GM19239 (cell line): ENCODE measurements at places on chromosomes 13 and 19.

DNA sequence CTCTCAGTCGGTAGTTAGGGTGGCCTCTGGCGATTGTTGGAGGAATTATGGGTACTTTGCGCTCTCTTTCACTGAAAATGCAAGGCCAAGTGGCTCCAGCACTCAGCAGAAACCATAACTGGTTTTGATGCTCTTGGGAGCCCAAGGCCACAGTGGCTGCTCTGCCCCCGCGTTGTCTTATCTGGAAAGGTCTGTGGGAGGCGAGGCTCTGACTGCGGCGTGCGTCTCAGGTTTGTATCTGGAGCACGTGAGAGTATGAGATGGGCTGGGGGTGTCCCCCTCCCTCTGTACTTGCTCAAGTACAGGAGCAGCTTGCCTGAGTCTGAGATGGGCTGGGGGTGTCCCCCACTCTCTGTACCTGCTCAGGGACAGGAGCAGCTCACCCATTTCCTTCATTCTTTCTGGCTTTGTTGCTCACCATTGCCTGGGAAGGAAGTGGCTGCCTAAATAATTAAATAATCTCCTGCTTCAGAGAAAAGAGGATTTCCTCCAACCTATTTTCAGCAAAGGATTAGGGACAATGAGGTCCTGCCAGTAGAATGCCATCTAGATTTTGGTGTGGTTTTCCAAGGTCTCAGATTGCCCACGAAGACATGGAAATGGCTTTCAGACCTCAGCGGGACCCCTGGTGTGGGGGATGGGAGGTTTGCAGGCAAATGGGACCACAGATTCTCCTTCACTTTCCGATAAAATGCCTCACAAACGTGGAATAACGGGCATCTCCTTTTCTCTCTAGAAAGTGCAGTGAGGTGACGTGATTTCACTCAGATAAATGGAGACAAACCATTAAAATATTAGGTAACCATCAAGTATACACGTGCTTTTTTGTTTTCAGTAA, 14.7 kb downstream of the ATP11A start:
- no peak for DNase-seq

DNA sequence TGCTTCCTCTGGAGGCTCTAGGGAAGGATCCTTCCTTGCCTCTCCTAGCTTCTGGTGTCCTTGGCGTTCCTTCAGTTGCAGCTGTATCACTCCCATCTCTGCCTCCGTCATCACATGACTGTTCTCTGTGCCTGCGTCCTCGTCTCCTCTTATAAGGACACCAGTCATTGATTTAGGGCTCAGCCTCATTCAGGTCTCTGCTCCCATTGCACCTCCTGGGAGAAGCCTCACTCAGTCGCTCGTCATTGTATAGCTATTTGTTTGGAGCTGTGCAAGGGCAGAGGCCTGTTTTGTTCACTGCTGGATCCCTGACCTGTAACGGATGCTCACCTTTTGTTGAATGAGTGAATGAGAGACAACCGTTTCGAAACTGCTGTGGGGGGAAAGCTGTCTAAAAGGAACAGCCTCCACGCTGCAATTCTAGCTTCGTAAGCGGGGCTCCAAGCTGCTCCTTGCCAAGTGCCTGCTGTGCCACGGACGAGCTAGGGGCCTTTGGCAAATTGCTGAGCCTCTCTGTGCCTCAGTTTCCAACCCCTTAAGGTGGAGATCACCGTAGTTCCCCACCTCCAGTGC, 17.2 kb downstream of the BRSK1 start:
- DNase-seq, result no peak

DNA sequence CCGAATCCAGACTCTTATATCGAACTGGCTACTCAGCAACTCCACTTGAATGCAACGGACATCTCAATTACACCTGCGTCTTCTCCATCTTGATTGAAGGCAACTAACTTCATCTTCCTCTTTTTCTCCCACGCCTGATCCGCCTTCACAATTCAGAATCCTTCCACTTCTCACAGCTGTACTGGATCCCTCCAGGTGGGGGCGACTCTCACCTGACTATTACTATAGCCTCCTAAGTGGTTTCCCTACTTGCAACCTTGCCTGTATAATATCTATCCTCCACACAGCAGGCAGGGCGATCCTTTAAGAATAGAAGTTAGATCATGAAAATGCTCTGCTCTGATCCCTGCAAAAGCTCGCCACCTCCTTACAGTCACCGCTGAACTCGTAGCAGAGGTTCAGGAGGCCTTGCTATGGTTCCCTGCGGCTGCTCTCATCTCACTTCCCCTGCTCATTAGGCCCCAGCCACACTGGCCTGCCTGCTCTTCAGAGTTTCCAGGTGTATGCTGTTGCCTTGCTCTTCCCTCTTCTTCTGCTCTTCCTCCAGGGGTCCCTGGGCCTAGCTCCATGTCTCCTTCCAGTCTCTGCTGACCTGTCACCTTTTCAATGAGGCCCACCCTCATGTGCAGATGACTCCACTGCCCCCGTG, 31.9 kb downstream of the RFXAP start:
- no peak for DNase-seq

DNA sequence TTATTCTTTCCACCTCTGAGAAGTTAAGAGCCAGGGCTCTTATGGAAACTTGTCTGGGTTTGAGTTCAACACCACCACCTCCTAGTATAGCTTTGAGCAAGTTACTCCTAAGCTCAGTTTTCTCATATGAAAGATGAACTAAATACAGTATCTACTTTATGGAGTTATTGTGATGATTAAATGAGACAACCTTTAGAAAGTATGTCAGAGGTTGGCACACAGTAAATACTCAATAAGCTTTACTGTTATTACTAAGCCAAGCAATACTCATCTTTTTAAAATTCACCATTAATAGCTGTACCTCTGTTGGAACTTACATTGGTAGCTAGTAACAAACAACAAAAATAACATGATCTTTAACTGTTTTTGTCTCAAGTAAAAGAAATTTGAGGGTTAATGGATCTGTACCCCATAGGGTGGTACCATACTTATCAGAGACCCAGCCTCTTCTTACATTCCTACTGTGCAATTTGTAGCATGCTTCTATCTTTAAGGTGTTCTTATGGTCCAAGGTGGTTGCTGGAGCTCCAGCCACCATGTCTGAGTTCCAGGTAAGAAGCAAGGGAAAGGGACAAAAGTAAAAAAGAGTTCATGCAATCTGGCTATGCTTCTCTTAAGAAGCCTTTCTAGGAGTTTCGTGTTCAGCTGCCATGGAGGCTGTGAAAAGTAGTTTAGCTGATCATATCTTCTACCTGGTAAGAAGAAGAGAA, 24.1 kb upstream of the NDFIP2 start:
- DNase-seq, result no peak

- peak; percentile 30 for DNase-seq
These were observed 21.9 kb upstream of the CPB2 start for GRCh38 chr13:46126552-46127357.

DNA sequence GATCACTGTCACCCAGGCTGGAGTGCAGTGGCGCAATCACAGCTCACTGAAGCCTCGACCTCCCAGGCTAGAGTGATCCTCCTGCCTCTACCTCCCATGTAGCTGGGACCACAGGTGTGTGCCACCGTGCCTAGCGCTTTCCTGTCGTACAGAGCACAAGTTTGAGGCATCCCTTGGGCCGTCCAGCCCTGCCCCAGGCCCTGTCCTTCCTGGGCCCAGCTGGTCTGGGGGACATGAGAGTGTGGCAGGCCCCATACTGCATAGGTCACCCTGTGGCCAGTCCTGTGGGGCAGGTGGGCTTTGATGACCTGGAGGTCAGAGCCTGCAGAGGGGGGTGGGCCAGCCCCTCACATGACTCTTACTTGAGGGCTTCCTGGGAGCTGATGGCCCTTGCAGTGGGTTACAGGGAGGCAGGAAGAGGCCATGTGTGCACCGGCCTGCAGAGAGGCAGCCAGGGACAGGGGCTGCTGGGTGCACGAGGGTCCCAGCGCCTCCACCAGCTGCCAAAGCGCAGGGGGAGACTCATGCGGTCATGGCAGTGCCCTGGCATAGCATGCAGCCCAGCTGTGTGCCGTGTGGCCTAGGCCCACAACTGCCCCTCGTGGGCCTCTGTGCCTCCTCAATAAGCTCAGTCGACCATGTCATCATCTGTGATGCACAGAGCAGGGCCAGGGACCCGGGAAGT, 61.4 kb downstream of the KDM4B start:
- DNase-seq, result no peak

DNA sequence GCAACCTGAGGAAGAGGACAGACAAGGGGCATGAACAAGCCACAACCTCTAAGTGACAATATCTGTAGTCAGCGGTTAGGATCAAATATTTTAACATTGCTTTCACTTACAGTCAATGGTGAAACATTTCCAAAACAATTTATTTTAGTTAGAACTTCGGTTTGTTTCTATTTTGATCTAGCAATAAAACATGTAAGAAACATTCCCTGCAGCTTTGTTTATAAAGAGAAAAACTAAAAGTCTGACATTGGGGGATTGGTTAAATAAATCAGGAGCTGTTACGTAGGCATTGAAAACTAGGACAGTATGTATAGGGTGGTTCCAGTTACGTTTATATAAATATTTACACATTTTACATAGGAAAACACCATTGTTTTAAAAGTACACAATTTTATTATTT, 3.4 kb downstream of the URI1 start:
- no peak for DNase-seq

GRCh38 chr13:76024151-76024550, 388.0 kb downstream of the LMO7 start:
- no peak for DNase-seq

GRCh38 chr13:93547886-93548285, 321.3 kb downstream of the GPC6 start:
- no peak for DNase-seq

GRCh38 chr13:61111529-61111928, 304.1 kb downstream of the PCDH20 start:
- DNase-seq, result no peak

DNA sequence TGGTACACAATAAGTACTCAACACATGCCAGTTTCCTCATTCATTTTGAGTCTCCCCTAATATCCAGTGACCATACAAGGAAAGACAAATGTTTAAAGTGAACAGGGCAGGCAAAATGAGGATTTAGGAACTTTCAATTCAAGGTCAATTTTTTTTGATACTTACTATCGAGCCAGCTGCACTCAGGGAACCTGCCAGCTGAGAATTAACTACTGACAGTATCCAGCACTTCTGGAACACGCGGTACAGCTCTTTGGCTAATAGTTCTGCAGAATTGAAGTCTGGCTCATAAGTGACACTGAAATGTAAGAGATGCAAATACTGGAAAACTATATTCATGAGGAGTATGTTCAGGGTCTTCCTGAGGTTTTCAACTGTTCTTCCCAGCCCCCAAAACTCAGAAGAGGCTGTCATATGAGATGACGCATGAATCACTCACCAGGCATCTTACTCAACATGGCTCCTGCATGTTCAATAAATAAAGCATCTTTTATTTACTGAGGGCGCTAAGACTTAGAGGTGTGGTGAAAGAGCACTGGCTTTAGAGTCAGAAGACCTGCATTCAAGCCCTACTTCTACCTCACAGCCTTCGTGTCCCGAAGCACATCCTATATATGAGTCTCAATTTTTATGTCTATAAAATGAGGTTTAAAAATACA, 25.6 kb downstream of the RUBCNL start:
- DNase-seq, result no peak

DNA sequence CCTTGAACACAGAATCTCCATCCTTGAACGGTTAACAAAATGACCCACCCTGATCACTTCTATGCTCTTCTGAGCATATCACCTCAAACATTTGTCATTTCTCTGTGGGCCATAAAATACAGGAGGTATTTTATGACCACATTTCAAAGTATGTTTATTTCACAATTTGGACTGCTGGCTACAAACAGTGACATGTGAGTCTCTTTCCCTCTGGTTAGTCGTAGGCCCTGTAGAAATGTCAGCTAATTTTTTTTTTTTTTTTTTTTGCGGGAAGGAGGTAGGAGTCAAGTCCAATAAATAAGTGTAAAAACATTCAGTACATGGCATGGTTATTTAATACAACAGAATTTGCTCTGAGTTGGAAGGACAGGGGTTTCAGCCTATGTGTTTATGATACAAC, 70.7 kb downstream of the FOXO1 start:
- no peak for DNase-seq

DNA sequence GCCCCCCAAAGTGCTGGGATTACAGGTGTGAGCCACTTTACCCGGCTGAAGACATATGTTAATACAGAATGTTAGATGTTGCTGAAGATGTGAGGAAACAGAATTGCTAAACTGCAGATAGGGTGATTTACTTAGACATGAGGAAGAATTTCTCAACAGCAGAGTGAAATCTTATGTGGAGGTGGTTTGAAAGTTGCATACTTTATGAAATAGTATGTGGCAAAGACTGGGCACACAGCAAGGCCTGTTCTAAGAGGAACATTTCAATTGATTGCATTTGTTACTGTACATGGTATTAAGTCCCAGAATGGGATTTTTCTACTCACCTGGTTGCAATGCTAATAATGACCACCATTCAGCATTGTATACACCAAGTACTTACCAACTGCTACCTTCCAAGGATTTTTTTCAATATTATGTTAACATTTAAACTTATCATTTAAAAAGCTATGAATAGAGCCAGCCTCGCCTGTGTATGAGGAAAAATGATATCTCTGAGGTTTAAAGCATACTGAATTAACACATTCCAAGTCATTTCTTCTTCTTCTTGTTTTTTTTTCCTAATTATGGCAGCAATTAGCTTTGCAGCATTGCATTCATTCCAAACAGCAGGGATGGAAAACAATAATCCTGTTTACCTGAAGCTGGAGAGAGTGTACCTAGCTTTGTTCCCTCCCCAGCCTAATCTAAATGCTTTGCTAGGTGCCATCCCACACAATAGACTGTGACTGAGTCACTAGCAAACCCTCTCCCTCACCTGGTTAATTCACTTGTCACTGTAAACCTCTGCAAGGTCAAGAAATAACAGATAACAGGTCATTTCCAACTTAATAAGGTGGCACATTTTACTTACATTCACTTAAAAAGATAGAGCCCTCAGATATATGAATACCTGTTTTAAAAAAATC, 19.4 kb upstream of the KLF5 start:
- no peak for DNase-seq
